ENCODE measurements at places on chromosomes 13 and 19. TPM values are rescaled to one million over a fixed set of nuclear protein-coding genes. Genes with fewer than 3 reads are reported as not detected.

C1QTNF9B gene
- total RNA-seq, result not detected

KIR2DL1 gene
- not detected for total RNA-seq

SLC25A15 gene
- total RNA-seq, result 2.1 TPM

- H3K4me1 ChIP-seq, result peaks cover 20% of the 10 kb centered on the region
- H3K4me3 ChIP-seq, result no peak overlapping the region
- no peak overlapping the region for H3K27ac ChIP-seq
- H3K36me3 ChIP-seq, result no peaks in the 10 kb centered on the region
- no peak for DNase-seq
- H3K27me3 ChIP-seq, result no peaks in the 10 kb centered on the region
Measured at GRCh38 chr19:29966588-29967249, 24.7 kb downstream of the URI1 start.

GRCh38 chr13:44874886-44875630 lies 114.2 kb downstream of the NUFIP1 start:
- H3K4me1 ChIP-seq, result no peaks in the 10 kb centered on the region
- peaks cover 2% of the 10 kb centered on the region for H3K27me3 ChIP-seq
- no peak for DNase-seq
- H3K27ac ChIP-seq, result no peak overlapping the region
- H3K36me3 ChIP-seq, result no peaks in the 10 kb centered on the region

DNA sequence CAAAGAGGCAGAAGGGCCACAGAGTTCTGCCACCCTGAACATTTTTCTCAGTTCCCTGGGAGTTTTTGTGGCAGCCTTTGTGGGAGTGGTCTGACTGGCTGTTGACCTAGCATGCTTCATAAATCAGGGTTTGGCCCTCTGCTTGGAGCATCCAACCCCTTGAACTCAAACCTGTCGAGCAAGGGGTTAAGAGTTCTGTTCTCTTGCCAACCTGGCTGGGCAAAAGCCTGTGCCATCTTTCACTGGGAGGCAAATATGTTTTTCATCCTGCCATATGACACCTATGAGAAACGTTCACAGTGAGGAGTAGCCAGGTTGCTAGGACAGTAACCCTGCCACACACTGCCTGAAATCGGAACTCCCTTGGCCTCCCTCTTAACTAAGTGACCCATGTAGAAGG lies 7.7 kb upstream of the TEX26 start:
- no peak overlapping the region for H3K27ac ChIP-seq
- H3K36me3 ChIP-seq, result no peaks in the 10 kb centered on the region
- peaks cover 6% of the 10 kb centered on the region for H3K27me3 ChIP-seq
- peaks cover 2% of the 10 kb centered on the region for H3K4me1 ChIP-seq
- no peak overlapping the region for H3K4me3 ChIP-seq
- DNase-seq, result no peak

DNA sequence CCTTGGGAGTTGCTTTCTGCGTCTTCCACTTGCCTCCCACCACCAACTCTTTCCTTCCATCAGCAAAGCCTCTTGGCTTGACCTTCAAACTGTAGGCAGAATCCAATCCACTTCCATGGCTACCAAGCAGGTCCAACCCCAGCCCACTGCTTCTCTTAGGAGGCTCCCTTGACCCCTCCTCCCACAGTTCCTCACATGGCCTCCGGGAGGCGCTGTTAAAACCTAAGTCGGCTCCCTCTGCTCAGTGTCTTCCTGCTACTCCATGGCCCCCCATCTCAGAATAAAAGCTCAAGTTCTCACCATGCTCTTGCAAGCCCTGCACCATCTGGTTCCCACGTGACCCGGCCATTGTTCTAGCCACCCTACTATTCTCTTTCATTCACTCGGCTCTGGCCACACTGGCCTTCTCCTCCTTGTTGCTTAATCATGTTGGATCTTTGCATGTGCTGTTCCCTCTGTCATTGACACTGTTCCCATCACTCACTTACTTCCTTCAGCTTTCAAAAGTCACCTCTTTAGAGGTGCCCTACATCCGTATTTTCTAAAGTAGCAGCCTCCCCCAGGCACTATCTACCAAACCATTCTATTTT lies 7.5 kb downstream of the IZUMO2 start:
- H3K27ac ChIP-seq, result no peak overlapping the region
- H3K4me3 ChIP-seq, result no peak overlapping the region
- H3K27me3 ChIP-seq, result peaks cover 4% of the 10 kb centered on the region

- H3K27ac ChIP-seq, result peak overlapping the region; percentile 68
- peak; percentile 75 for DNase-seq
- peak overlapping the region; percentile 70 for H3K4me3 ChIP-seq
- H3K4me1 ChIP-seq, result peaks cover 25% of the 10 kb centered on the region
- no peaks in the 10 kb centered on the region for H3K27me3 ChIP-seq
- peaks cover 29% of the 10 kb centered on the region for H3K36me3 ChIP-seq
Measured at GRCh38 chr19:4456843-4457653, 546 bp downstream of the UBXN6 start.
